Thoracic aorta (tissue), 2 donors: ENCODE measurements at places on chromosomes 16 and 17.

DNA sequence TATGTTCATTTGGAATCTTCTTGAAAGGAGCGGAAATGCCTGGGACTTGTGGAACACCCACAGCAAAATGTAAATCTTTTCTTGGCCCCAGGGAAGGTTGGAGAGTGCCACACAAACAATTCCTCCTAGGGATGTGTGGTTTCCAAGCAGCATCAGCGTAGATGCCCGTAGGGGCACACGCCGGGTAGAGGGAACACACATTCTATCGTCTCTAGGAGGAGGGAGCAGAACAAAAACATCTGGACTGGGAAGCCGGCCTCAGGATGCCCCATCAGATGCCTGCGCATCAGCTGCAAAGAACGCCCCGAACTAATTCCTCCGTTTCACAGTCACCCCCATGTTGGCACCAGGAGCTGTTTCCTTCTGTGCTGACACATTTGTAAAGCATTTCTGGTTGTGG lies 357.9 kb upstream of the ZFHX3 start:
- no peak for DNase-seq

DNA sequence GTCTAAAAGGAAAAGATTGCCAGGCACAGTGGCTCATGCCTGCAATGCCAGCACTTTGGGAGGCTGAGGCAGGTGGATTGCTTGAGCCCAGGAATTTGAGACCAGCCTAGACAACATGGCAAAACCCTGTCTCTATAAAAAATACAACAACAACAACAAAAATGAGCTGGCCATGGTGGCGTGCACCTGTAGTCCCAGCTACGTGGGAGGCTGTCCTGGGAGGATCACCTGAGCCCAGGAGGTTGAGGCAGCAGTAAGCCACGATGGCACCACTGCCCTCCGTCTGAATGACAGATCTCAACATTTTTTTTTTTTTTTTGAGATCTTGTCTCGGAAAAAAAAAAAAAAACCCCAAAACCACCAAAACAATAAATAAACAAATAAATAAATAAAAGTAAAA lies 28.1 kb upstream of the ATP2A3 start:
- DNase-seq = no peak

DNA sequence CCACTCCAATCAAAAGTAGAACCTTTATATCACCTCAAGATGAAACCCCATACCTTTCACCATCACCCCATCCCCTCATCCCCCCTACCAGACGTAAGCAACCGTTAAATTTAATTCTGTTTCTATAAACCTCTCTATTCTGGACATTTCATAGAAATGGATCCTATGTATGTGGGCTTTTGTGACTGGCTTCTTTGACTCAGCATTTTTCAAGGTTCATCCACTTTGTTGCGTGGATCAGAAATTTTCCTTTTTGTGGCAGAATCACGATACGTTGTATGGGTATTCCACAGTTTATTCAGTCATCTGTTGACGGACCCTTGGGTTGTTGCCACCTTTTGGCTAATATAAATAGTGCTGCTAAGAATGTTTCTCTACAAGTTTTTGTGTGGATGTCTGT lies 8.6 kb downstream of the PLCG2 start:
- DNase-seq = no peak

GRCh38 chr16:83651871-83652270 lies 155.9 kb upstream of the HSBP1 start:
- DNase-seq = no peak

GRCh38 chr17:17812211-17813054 lies 24.4 kb downstream of the SREBF1 start:
- no peak for DNase-seq

GRCh38 chr16:29819506-29819905 lies 756 bp upstream of the MVP start:
- DNase-seq = no peak
